ENCODE measurements at places on chromosomes 3 and 15.

DNA sequence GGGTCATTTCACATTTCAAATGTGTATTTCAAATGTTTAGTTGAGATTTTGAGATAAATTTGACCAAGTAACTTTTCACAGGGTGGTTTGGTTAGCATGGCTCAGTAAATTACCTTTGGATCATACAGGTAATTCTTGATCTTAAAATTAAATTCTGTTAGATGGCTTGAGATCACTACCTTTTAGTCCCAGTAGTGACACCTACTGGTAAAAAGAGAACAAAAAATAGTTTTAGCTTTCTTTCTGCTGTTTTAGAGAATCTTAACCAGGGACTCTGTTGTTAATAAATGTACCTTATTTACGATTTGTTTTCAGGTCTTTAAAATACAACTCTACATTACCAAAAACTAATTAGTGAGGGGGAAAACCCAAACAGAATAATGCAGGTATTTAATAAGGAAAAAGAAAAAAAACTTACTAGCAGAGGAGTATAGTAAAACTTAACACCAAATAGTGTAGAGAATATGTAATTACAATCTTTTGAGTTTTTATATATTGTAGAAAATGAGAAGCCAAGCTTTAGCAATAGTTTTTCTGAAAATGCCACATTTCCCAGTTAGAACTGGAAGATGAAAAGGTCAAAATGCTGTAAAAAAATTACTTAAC, 620.3 kb upstream of the AGTR1 start:
- no peak for DNase-seq

DNA sequence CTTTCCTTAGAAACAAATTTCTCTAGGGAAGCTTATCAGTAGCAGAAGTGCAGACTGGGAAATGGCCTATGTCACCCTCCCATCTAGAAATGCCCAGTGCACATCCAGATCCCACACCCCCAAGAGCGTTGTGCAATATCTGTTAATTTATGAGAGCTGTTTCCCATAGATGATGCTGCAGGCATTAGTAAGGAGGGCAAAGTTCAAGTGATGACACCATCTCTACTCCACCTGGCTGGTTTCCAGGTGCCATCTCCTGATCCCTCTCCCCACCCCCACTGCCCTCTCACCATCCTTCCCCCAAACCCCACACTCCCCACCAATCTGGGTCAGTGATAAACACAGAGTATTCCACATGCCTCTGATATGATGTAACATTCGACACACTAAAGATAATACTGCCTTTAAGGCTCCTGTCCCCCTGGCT, 39.4 kb downstream of the AGTR1 start:
- no peak for DNase-seq

DNA sequence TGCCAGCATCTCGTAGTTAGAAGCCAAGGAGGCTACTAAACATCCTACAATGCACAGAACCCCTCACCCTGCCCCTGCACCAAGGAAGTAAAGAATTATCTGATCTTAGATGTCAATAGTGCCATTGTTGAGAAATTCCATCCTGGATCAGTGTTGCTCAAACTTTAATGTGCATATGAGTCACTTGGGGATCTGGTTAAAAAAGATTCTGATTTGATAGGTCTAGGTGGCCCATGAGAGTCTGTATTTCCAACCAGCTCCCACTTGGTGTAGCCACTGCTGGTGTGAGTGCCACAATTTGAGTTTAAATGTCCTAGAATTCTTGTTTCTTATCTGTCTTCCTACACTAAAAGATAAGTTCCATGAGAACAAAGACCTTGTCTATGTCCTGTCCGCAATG, 43.7 kb downstream of the TMEM45A start:
- no peak for DNase-seq

- no peak for DNase-seq
Observed at GRCh38 chr3:71057526-71057894, 526.0 kb downstream of the FOXP1 start.

GRCh38 chr15:69703532-69704187, 251.0 kb downstream of the RPLP1 start:
- DNase-seq, result no peak

DNA sequence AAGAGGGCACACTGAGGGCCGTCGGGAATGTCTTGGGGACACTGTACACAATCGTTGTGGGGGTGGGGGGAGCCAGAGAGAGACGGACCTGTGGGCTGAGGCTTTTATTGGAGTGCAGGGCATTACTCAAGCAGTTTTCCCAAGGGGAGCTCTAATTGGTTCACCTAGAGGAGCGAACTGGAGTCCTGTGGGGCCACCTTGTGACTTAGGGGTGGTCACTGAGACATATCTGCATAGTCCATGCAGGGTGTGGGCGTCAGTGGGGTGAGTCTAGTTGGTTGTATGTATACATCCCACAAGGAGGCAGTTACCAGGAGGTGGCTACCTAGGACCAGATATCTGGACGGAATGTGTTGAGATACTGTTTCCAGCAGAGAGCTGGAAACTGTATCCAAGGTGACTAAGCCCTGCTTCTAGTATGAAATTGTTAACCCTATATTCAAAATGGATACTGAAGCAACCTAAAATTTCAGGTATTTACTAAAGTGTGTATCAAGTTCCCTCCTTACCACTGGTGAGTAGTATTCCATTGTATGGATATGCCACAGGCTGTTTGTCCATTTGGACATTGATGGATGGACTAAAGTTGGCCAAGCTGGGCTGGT, 2.6 kb upstream of the PIGZ start:
- no peak for DNase-seq

GRCh38 chr3:141486496-141486745, 406 bp upstream of the RASA2 start:
- peak; percentile 5 for DNase-seq

GRCh38 chr15:93087825-93088199, 1.2 kb downstream of the RGMA start:
- no peak for DNase-seq

GRCh38 chr15:99956820-99957641, 223.8 kb upstream of the LYSMD4 start:
- no peak for DNase-seq

DNA sequence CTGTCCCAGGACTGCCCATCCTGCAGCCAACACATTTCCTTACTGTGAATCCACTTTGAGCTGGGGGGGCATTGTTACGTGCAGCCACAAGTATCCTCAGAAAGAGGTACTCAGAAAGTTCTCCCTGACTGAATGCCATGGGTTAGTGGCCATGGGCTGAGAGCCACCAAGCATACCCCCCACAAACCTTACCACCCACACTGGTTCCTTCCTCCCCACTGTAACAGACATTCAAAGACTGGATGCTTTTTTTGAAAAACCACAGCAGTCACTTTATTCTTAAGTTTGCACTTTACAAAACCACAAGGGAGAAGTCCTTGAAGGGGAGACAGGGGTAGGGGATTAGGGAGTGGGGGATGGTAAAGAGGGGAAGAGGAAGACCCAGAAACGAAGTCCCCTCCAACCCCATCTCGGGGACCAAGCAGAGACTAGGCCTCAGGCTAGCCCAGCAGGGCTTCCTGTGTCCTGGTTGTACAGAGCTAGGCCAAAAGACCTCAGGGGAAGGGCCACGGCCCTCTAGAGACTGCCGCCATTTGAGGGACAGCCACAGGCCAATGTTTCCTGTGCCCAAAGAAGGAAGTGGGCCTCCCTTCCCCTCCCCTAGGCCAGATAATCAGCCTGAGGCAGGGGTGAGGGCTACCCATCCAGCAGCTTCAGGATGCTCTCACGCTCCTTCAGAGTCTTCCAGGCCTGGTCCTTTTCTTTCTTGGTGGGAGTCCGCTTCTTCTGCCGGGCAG, 10.1 kb upstream of the CAMK1 start:
- no peak for DNase-seq

- no peak for DNase-seq
Observed at GRCh38 chr15:97921296-97921865, 39.1 kb upstream of the ARRDC4 start.

DNA sequence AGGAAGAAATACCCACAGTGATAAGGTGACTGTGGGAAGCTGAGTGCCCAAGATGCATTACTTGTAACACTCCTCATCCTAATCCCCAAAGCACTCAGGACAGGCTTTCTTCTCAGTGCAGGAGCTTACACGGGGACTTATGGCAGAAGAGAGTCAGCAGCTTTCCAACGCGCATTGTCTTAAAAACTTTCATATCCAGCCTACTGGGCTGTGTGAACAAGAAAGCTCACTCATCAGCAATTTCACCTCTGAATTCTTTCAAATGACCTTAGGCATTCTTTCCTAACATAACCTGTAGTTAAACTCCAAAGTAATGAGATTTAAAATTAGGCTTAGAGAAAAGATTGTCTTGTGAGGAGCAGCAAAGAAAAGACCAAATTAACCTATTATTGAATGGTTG, 132.3 kb downstream of the KCNAB1 start:
- no peak for DNase-seq

DNA sequence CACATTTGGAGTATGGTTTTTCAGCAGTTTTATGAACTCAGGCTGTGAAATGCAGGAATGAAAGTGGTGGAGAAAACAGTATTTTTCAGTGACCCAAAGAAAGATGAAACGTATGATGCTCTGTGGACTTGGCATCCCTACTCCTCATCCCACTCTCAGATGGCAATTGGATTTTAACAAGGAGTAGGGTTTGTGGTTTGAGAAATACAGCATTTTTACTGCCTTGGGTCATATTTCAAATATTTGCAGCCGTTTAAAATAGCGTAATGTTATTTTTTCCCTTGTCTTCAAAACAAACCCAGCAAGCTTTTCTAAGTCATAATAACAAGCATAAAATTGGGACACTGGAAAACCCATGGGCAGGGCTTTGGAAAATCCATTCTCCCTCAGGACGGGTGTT, 117.2 kb upstream of the LRIG1 start:
- DNase-seq, result no peak

GRCh38 chr3:147398813-147399534, 7.4 kb downstream of the ZIC4 start:
- DNase-seq, result no peak

GRCh38 chr15:31100738-31101137, 787 bp downstream of the TRPM1 start:
- DNase-seq, result no peak

- no peak for DNase-seq
Observed at GRCh38 chr3:39295184-39295775, 15.4 kb upstream of the CX3CR1 start.

DNA sequence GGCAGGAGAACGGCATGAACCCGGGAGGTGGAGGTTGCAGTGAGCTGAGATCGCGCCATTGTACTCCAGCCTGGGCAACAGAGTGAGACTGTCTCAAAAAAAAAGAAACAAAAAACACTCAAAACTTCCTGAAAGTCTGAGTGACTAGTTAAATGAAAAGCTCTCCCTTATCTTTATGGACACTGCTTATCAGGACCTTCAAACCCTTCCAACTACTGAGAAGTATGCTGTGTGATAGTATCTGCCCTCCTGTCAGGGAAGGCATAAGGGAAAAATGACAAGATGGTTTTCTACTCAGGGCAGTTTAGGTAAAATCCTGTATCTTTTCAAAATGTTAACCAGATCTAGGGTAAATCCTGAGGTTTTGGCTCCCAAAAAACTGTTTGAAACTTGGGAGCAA, 21.8 kb downstream of the EMC7 start:
- DNase-seq, result no peak

DNA sequence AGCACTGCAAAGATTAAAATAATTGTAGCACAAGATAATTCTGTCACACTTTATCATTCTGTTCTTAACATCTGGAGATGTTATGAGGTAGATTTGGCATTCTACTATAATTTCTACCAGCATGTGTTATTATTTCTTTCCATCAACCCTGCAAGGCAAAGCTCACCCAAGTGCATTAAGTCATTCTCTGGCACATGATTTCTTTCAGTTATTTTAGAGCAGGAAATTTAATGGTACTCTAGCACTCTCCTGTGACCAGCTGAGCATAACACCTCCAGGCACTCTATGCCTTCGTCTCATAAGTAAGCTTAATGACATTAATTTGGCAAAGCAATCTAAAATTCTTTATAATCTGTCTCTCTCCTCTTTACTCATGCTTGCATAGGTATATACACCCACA, 300.2 kb upstream of the GPR149 start:
- DNase-seq, result no peak

GRCh38 chr3:120741320-120741719, 996 bp downstream of the RABL3 start:
- no peak for DNase-seq

DNA sequence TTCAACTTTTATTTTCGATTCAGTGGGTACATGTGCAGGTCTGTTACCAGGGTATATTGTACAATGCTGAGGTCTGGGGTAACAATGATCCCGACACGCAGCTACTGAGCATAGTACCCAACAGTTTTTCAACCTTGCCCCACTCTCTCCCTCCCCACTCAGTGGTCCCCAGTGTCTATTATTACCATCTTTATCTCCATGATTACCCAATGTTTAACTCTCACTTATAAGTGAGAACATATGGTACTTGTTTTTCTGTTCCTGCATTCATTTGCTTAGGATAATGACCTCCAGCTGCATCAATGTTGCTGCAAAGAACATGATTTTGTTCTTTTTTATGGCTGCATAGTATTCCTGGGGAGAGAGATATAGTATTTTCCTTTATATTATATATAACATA, 75.7 kb upstream of the EPHB3 start:
- DNase-seq, result no peak

DNA sequence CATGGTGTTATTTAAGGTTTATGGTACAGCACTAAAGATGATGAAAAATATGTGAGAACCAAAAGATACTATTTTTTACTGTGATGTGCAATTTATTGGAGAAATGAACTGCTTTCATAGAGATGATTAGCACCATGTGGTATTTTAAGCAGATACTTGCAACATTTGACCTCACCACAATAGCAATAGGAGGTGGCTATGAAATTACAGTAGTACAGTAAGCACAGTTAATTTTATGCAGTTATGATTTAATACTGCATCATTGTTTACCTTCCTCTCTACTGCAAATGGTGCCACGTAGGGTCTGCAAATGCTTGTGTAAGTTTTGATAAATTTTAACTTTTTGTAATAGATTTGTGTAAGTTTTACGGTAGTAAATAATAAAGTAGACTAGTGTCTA, 14.0 kb downstream of the PYGO1 start:
- no peak for DNase-seq

- DNase-seq, result no peak
Observed at GRCh38 chr3:154398084-154398967, 31.7 kb downstream of the GPR149 start.

DNA sequence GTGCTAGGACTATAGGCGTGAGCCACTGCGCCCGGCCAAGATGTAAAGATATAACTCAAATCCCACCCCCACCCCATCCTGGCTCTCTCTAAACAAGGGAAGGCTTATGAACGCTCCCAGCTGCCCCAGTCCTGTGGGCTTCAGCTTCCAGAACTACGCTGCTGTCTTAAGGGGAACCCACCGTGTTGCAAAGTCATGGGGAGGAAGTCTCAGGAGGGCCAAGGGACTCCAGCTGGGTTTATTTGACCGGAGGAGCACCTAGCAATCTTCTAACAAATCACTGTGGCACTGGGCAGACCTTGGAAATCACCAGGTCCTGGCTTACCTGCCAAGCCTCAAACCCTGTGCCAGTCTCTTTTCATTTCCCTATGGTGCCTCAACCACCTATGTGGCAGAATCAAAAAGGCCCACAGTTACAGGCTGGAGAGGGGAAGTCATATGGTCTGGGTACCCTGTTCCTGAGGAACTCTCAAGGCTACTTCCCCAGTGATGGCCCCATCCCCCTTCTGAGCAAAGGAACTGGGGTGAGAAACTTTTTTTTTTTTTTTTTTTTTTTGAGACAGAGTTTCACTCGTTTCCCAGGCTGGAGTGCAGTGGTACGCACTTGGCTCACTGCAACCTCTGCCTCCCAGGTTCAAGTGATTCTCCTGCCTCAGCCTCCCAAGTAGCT, 83.4 kb downstream of the RBPMS2 start:
- DNase-seq, result no peak

Measured in pulmonary artery endothelial cell (primary cell).